Lung (tissue), 17 donors: ENCODE measurements at places on chromosomes 3 and 15.

GRCh38 chr3:62036726-62037125 lies 336.6 kb downstream of the FEZF2 start:
- no peak for DNase-seq

GRCh38 chr3:58492494-58492905 lies 604 bp downstream of the KCTD6 start:
- no peak for DNase-seq

- no peak for DNase-seq
Measured at GRCh38 chr15:74505837-74506514, 35.0 kb upstream of the ARID3B start.

GRCh38 chr3:179606534-179607085 lies 2.0 kb downstream of the NDUFB5 start:
- DNase-seq, result no peak

- peak; percentile 81 for DNase-seq
Measured at GRCh38 chr3:123559040-123559861, 25.6 kb downstream of the HACD2 start.

- peak; percentile 65 for DNase-seq
Measured at GRCh38 chr15:89018207-89018606, 70.0 kb upstream of the ABHD2 start.

DNA sequence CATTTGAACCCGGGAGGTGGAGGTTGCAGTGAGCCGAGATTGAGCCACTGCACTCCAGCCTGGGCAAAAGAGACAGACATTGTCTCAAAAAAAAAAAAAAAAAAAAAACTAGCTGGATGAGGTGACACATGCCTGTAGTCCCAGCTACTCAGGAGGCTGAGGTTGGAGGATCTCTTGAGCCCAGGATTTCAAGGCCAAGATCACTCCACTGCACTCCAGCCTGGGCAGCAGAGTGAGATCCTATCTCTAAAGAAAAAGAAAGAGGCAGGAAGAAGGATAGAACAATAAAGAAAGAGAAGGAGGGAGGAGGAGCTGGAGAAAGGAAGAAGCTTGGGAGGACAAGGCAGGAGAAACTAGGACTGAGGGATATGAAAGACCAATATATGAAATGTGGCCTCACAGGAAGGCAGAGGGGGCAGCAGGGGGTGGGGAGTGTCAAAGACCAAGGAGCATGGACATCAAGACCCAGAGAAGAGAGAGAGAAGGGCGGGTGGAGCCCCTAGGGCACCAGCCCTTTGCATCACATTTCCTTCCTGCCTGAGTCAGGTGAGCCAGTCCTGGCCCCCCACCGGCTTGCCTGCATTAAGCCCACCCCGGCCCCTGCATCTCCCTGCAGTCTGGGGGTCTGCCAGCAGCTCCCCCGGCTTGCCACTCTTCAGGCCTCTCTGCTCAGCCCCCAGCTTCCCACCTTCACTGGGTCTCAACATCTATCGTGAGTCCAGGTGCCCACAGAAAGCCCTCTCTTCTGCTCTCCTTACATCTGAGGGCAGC lies 11.5 kb downstream of the IGDCC3 start:
- DNase-seq, result no peak

DNA sequence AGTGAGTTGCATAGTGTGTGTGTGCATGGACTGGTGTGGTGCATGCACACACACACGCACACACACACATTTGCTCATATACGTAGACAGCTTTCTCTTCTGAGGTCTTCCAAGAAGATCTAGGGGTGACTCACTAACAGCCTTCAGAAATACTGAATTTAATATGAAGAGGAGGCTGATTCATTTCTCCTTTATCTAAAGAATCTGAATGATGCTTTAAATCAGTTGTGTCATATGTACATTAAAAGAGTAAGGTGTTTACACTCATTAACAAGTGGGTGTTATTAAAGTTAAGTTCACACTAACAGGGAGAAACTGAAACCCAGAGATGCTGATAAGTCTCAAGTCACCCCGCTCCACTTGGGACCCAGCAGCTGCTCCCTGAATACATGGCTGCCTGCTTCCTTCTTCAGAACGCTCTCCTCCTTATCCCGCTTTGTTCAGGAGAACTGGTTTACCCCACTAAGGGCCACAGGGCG lies 22.0 kb downstream of the TMPRSS7 start:
- peak; percentile 18 for DNase-seq

GRCh38 chr15:66603301-66604179 lies 37.7 kb upstream of the LCTL start:
- DNase-seq, result peak; percentile 85

GRCh38 chr3:105755121-105755886 lies 113.5 kb downstream of the CBLB start:
- DNase-seq, result no peak

DNA sequence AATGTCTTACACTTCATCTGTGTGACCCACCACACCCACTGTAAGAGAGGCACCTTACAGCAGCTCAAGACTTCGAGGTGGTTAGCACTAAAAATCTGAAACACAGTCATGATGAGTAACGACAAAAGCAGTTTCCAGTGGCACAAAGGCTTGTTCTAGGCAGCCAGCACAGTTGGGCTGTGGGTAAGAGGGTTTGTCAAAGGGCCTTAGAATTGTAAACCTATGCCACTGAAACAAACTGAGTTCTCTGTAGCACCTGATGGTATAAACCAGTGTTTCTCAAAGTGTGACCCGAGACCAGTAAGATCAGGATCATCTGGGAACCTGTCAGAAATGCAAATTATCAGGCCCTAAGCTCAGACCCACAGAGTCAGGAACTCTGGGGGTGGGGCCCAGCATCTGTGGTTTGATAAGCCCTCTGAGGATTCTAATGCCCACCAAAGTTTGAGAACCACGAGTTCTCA lies 36.5 kb downstream of the DAPK2 start:
- no peak for DNase-seq

DNA sequence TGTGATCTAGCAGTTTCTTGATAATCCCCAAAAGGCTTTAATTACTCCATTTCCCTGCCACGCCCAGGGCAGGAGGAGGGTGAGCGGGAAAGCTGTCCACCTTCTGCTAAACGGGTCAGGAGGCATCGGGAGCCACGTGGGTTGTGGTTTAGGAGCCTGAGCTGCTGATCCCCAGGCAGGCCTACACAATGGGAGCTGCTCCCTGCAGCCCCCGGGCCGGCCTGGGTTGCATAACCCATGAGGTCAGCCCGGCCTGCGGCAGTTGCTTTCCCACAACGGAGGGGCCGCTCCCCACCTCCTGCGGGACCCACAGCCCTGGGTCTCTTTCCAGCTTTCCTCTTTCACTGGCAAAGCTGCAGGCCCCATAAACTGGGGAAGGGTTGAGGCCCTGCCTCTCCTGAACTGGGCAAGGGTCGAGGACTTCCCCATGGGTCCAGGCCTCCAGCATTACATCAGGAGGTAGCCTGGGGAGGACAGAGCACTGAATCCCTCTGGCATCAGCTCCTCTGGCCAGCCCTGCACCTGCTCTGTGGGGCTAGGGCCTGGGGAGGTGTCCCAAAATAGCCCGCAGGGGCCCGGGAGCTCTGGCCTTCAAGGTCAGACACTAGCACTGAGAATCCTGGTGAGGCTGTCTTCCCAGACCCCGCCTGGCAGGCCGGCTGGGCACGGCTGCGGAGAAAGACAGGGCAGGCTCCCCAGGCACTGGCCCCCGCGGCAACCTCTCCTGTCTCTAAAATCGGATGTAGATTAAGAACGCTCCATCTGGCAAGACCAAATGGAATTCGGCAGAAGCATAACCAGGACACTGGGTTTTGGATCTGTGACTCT lies 47.3 kb downstream of the ZDHHC19 start:
- DNase-seq, result no peak

GRCh38 chr3:126529585-126530170 lies 5.7 kb downstream of the CHST13 start:
- no peak for DNase-seq

- DNase-seq, result no peak
Measured at GRCh38 chr15:33773969-33774368, 194.3 kb upstream of the CHRM5 start.

DNA sequence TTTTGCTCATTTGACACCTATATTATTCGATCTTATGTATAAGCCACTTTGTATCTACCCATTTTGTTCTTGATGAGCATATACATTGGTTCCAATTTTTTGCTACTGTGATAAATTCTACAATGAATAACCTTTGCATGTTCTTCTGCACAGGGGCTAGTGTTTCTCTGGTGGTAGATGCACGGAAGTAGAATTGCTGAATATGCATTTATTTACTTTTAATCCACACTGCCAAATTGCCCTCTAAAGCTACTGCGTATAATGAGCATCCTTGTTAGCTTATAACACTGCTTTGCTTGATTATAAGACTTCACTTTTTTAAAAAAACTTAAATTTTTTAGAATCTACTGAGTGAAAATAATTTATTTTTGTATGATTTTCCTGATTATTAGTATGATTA lies 84.2 kb upstream of the PIAS1 start:
- no peak for DNase-seq

- no peak for DNase-seq
Measured at GRCh38 chr3:853489-853888, 239.3 kb upstream of the CNTN6 start.

GRCh38 chr3:144114767-144115166 lies 143.1 kb downstream of the DIPK2A start:
- no peak for DNase-seq

DNA sequence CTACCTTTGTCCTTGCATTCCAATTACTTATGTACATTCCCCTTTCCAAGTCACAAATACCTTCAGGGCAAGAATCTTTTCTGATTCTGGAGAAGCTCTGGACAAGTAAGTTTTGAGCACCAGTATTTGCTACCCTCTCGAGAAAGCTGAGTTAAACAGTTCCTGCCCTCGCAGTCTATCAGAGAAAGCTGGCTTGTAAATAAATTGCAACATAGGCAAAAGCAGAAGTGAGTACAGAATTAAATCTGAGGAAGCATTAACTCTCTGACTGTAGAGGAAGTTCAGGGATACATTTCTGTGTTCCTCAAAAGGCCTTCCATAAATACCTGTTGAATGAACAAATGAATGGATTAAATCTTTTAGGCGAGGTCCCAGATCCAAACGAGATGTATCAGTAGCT lies 1.2 kb downstream of the OSBPL11 start:
- peak; percentile 61 for DNase-seq

DNA sequence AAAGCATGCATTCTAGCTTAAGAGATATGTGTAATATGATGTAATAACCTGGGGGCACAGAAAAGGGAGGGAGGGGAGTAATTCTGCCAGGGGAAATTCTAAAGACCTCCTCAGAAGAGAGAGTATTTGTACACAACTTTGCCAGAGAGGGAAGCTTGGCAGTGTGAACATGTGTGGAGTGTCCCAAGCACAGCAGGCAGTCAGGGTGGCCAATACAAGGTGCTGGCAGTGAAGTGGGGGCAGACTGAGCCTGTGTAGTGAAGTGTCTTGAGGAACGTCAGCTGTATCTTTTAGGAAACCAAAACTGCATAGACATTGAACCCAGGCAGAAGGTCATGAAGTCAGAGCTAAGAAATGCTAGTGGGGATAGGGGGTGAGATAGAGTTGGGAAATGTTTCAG lies 29.7 kb upstream of the TMEM42 start:
- no peak for DNase-seq

DNA sequence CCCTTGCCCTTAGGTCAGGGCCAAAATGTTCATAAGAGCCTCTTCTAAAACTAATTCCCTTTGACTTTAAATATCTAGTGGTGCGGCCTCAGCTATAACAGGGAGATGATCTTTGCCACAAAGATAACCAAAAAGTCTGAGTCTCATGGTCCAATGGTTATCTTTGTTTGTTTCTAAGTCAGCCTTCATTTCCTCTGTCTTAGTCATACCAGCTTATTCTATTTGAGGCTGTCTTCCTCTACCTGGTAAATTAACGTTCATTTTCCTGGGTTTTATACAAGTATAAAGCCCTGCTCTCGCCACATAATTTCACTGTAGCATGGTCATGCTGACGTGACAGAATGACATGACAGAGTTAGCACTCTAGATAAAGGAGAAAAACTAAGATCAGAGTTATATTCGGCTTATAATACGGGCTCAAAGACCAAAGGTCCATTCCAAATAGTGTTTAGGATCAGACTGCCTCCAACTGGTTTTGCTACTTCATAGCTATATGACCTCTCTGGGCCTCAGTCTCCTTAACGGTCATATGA lies 18.4 kb downstream of the ZNF860 start:
- DNase-seq, result no peak

DNA sequence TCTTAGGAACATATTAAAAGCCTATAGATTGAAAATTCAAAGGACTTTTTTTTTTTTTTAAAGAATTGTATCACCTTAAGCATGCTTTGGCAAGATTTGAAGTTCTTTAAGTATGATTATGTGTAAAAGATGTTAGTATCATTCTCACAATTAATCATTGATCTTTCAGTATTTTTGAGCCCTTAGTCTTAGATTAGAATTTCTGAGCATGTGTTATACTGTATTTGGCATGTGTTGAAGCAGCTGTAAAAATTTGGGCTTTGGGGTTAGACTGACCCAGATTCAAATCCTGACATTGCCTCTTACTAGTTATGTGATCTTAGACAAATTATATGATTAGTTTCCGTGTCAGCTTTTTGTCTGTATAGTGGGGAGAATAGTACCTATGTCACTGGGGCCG lies 6.3 kb downstream of the OXSR1 start:
- DNase-seq, result no peak

GRCh38 chr3:132405188-132405587 lies 12.1 kb upstream of the DNAJC13 start:
- no peak for DNase-seq

GRCh38 chr15:78620021-78620526 lies 722 bp downstream of the CHRNA3 start:
- DNase-seq, result peak; percentile 14

DNA sequence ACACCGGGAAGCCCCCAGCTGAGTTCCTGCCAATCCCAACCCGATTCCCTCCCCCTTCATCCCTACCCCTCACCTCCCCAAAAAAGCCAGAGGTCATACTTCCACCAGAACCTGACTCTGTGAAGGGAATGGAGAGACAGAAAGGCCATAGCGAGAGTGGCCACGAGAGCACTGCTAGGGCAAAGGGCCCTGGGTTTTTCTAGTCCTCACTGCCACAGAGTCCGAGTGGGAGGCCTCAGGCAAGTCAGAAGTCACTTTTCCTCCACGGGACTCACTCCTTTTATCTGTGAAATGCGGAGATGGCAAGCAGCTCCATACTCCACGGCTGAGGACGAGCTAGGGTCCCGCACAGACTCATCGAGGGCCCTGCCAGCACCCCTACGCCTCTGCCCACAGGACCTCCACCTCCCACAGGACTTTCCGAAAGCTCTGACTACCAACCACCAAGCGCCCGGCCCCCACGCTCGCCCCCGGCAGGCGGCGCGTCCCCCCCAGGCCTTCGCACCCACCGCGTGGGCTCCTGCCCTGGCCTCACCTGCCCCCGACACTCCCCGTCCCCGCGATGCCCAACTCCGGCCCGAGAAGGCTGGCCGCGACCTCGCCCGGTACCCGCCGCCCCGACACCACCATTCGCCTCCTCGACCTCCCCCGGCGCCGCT lies 792 bp downstream of the ATP13A3 start:
- DNase-seq, result peak; percentile 60

DNA sequence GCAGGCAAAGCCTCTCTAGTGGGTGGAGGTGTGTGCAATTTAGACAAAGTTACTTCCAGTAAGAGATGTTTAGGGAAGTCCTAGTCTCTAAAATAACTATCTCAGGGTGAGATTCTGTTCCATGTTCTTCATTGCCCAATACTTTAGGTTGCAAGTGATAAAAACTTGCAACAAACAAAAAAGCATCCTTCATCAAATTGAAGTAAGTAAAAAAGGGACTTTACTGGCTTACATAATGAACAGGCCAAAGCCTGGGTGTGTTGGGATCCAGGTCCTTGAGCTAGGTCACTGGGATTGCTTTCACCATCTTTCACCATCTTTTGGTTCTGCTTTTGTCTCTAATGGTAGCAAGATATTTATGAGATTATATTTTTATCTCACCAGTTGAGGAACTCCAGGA lies 38.3 kb downstream of the CX3CR1 start:
- DNase-seq, result no peak
